ENCODE measurements at places on chromosomes 13 and 19.

GRCh38 chr19:41303954-41304353 is 6.0 kb upstream of the CCDC97 start:
- DNase-seq, result no peak

GRCh38 chr13:75469047-75469446 is 12.9 kb downstream of the TBC1D4 start:
- DNase-seq, result no peak

- DNase-seq, result no peak
Measured at GRCh38 chr13:44622261-44622660, 46.1 kb upstream of the TSC22D1 start.

- DNase-seq, result no peak
Measured at GRCh38 chr19:12676928-12677327, 4.8 kb downstream of the DHPS start.

DNA sequence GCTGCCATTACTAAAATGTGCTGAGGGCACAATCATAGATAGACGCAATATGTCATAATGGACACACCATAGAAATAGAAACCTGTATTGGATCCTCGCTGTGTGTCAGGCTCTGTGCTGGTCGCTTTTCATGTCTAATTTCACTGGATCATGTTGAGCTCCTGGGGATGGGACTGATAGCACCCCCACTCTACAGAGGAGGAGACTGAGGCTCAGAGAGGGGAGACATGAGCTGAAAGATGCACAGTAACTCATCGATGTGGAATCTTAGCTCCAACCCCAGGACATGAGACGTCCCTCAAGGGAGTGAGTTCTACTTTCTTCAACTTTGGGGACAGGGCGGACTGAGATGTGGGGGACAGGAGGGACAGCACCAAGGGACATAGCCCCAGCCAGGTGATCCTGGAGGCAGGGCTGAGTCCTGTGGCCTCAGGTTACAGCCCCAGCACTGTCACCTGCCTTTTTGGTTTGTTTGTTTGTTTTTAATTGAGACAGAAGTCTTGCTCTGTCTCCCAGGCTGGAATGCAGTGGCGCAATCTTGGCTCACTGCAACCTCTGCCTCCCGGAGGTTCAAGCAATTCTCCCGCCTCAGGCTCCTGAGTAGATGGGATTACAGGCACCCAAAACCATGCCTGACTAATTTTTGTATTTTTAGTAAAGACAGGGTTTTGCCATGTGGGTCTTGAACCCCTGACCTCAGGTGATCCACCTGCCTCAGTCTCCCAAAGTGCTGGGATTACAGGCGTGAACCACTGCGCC is 6.6 kb upstream of the GIPC1 start:
- DNase-seq, result no peak

DNA sequence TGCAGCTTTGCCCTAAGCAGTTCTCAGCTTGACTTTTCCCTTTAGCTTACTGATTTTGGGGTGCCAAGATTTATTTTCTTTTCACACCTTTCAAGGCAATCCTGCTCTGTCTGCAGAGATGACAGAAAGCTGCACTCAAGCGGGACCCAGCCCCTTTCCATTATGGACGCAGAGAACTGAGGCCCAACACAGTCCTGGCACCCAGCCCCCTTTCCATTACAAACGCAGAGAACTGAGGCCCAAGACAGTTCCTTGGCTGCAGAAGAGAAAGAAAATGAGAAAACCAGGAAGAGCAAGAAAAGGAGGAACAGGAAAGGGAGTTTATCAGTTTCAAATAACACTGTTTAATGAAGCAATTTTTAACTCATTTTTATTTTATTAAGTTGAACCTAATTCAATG is 36.8 kb upstream of the ATP11A start:
- no peak for DNase-seq

- no peak for DNase-seq
Measured at GRCh38 chr13:101703081-101703480, 250.6 kb downstream of the ITGBL1 start.

DNA sequence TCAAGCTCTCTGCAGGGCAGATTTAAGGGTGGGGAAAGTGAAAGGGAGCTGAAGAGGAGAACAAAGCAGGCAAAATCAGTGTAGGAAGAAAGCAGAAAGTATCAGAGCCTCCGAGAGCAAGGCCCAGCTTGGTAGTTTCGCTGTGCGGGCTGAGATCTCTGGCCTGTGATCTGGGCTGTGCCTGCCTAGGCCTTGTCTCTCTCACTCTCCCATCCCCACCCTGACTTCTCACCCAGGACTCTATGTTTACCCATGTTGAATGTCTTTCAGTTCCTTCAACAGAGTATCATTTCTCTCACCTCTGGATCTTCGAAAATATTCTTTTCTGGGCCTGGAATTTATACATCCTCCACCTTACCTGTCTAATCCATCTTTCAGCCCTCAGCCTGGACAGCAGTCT is 391.3 kb downstream of the FOXO1 start:
- DNase-seq, result no peak

All from WERI-Rb-1 (cell line).